WTC11 (cell line): ENCODE measurements at places on chromosomes 6 and 20. TPM values are rescaled to one million over a fixed set of nuclear protein-coding genes. Genes with fewer than 3 reads are reported as not detected.

DNA sequence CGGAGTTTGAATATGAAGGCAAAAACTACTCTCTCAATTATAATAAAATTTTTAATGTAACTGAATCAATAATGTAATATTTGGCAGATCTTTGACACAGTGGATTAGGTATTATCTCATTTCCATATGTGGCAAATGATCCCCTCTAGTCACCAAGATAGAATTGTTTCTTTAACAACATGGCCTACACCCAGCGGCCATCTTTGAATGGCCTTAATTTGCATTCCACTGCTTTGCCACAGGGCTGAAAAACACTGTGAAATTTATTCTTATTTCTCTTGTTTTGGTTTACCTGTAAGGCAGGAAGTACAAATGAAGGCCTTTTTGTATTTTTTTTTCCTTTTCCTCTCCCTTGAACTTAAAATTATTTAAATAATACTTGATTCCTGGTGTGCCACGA is 162.6 kb upstream of the SCGN start:
- H3K4me1 ChIP-seq, result peaks cover 16% of the 10 kb centered on the region
- no peaks in the 10 kb centered on the region for H3K36me3 ChIP-seq
- DNase-seq, result no peak
- H3K27me3 ChIP-seq, result no peaks in the 10 kb centered on the region
- H3K4me3 ChIP-seq, result no peak overlapping the region

DNA sequence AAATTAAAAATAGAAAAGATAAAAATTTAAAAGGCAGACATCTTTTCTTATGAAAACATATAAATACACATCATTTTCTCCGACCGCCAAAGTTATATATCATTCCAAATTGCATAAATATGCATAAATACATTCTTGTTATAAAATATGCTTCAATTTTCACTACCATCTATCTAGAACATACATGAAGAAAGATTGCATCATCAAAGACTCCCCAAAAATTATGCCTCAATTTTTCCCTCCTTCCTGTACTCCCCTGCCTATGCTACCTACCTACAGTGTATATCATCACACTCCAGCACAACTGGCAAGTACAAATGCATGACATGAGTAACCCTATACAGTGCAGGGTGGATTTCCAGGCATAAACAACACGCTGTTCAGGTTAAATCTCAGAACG is 49.9 kb upstream of the TENT5A start:
- no peaks in the 10 kb centered on the region for H3K27me3 ChIP-seq
- H3K4me3 ChIP-seq, result no peak overlapping the region
- H3K36me3 ChIP-seq, result no peaks in the 10 kb centered on the region
- peaks cover 14% of the 10 kb centered on the region for H3K4me1 ChIP-seq

- no peak for DNase-seq
- H3K4me3 ChIP-seq, result no peak overlapping the region
- peaks cover 2% of the 10 kb centered on the region; the same call in 1 of the 2 replicates for H3K4me1 ChIP-seq
- H3K27me3 ChIP-seq, result no peaks in the 10 kb centered on the region
Observed at GRCh38 chr6:110951986-110952794, 6.3 kb upstream of the GTF3C6 start.

DNA sequence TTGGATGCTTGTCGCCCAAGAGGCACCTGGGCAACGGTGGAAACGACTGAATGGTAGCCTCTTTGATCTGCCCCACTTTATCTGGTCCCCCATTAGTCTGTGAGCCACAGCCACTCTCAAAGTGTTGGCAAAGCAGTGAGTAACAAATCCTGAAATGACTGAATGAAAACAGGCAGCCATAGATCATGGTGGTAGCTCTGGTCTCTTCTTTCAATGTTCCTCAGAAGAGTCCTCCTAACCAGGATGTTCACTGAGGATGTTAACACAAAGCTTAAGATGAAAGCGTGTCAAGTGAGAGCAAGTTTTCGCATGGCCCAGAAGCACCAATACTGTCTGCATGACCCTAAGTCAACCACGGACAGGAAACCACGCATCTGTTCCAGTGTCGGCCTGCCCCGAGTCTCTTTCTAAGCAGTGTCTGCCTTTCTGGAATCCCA is 107.3 kb downstream of the IRF4 start:
- no peaks in the 10 kb centered on the region for H3K27me3 ChIP-seq
- no peak overlapping the region for H3K4me3 ChIP-seq
- H3K36me3 ChIP-seq, result peaks cover 34% of the 10 kb centered on the region
- H3K27ac ChIP-seq, result no peak overlapping the region
- DNase-seq, result no peak
- 0 out of 2 replicates have a peak, but pooled peaks cover 5% of the 10 kb centered on the region for H3K4me1 ChIP-seq

GRCh38 chr6:156821707-156822106 is 44.5 kb downstream of the ARID1B start:
- H3K27me3 ChIP-seq, result no peaks in the 10 kb centered on the region
- H3K4me1 ChIP-seq, result peaks cover 52% of the 10 kb centered on the region
- H3K4me3 ChIP-seq, result no peak overlapping the region
- H3K36me3 ChIP-seq, result no peaks in the 10 kb centered on the region
- no peak for DNase-seq

GRCh38 chr6:144797881-144798589 is 512.9 kb downstream of the UTRN start:
- H3K36me3 ChIP-seq, result peaks cover 45% of the 10 kb centered on the region
- H3K27ac ChIP-seq, result no peak overlapping the region
- no peak overlapping the region for H3K4me3 ChIP-seq
- H3K4me1 ChIP-seq, result no peaks in the 10 kb centered on the region
- no peaks in the 10 kb centered on the region for H3K27me3 ChIP-seq
- no peak for DNase-seq

GRCh38 chr6:13071550-13072345 is 256.6 kb downstream of the TBC1D7 start:
- no peak overlapping the region; the same call in 1 of the 2 replicates for H3K27ac ChIP-seq
- H3K4me3 ChIP-seq, result no peak overlapping the region
- H3K36me3 ChIP-seq, result no peaks in the 10 kb centered on the region
- no peaks in the 10 kb centered on the region for H3K27me3 ChIP-seq
- H3K4me1 ChIP-seq, result peaks cover 13% of the 10 kb centered on the region

The OGFR gene
- 32.5 to 43.3 TPM (median 33.8 TPM) in 3 replicates for total RNA-seq

DNA sequence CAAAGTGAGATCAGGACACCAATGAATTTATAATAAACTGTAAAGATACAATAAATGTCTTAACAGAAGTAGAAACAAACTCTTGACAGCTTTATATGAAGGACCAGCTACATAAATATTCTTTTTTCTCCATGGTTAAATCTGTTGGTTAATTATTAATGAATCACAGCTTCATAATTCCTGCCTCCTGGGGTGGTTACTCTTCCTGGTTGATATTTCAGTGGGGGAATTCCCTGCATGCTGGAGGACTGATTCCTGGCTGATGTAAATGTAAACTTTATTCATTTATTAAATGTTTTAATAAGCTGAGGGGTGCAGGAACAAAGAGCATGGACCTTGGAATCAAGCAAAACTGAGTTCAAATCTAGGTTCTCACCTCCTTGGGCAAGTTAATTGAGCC is 16.2 kb upstream of the RCAN2 start:
- no peak for DNase-seq
- H3K4me1 ChIP-seq, result no peaks in the 10 kb centered on the region
- no peaks in the 10 kb centered on the region for H3K36me3 ChIP-seq
- H3K4me3 ChIP-seq, result no peak overlapping the region
- no peaks in the 10 kb centered on the region for H3K27me3 ChIP-seq
- H3K27ac ChIP-seq, result no peak overlapping the region

The ERGIC3 gene
- 168 to 181 TPM (median 179 TPM) in 3 replicates for total RNA-seq

- no peak overlapping the region for H3K4me3 ChIP-seq
- DNase-seq, result no peak
- peaks cover 40% of the 10 kb centered on the region for H3K4me1 ChIP-seq
- H3K27me3 ChIP-seq, result peaks cover 4% of the 10 kb centered on the region
Observed at GRCh38 chr20:58135441-58136148, 92.9 kb downstream of the ANKRD60 start.

The MYLK2 gene
- 0.11 to 0.28 TPM in 2 of 3 replicates, not detected in the other for total RNA-seq

The ARMC2 gene
- 4.6 to 5.2 TPM (median 4.7 TPM) in 3 replicates for total RNA-seq

- H3K27me3 ChIP-seq, result no peaks in the 10 kb centered on the region
- no peaks in the 10 kb centered on the region for H3K36me3 ChIP-seq
- H3K4me3 ChIP-seq, result no peak overlapping the region
- no peak overlapping the region for H3K27ac ChIP-seq
Observed at GRCh38 chr6:124536842-124537191, 425.4 kb upstream of the RNF217 start.

DNA sequence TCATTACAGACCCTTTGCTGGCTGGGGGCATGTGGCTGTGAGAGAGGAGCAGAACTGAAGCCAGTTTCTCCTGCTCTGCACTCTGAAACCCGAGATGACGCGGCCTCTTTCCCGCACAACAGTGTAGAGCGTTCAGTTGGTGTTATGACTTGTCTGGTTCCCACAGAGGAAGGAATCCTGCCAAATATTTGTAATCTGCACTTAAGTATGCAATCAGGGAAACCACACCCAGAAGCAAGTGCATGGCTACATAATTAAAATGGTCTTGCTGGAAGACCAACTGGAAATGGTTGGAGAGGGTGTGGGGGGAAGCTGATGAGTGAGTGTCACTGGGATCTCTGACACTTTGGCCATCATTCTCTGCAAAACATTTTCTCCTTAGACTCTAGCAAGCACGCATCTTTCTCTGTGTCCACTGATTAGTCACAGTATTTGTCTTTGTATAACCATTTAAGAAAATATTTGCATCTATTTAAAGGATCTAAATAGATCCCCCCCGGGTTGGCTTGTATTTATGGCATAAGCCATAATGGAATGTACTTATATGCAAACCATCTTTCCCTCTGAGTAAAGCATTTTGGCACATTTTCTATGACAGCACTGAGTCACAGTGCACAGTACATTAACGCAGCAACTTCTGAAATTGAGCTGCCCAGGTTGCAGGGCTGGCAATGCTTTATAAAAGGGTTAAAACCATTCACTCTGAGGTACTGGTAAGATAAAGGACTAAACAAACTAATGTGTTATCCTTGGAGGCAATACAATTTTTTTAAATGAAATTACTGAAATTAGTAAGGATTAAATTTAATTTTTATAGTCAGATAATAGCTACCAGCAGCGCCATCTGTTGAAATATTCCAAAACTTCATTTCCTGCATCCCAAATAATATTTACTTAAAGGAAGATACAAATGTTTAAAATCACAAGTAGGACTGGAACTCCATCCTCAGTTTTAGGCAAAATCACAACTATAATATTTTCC is 76.7 kb downstream of the FOXC1 start:
- DNase-seq, result no peak
- no peaks in the 10 kb centered on the region for H3K36me3 ChIP-seq
- peaks cover 22% of the 10 kb centered on the region for H3K4me1 ChIP-seq
- H3K4me3 ChIP-seq, result no peak overlapping the region

- no peaks in the 10 kb centered on the region for H3K36me3 ChIP-seq
- H3K4me3 ChIP-seq, result no peak overlapping the region
- no peaks in the 10 kb centered on the region for H3K27me3 ChIP-seq
- no peaks in the 10 kb centered on the region for H3K4me1 ChIP-seq
- no peak for DNase-seq
- H3K27ac ChIP-seq, result no peak overlapping the region
Observed at GRCh38 chr6:78523622-78524021, 343.7 kb upstream of the IRAK1BP1 start.

The ADGRF4 gene
- not detected in 3 replicates for total RNA-seq

DNA sequence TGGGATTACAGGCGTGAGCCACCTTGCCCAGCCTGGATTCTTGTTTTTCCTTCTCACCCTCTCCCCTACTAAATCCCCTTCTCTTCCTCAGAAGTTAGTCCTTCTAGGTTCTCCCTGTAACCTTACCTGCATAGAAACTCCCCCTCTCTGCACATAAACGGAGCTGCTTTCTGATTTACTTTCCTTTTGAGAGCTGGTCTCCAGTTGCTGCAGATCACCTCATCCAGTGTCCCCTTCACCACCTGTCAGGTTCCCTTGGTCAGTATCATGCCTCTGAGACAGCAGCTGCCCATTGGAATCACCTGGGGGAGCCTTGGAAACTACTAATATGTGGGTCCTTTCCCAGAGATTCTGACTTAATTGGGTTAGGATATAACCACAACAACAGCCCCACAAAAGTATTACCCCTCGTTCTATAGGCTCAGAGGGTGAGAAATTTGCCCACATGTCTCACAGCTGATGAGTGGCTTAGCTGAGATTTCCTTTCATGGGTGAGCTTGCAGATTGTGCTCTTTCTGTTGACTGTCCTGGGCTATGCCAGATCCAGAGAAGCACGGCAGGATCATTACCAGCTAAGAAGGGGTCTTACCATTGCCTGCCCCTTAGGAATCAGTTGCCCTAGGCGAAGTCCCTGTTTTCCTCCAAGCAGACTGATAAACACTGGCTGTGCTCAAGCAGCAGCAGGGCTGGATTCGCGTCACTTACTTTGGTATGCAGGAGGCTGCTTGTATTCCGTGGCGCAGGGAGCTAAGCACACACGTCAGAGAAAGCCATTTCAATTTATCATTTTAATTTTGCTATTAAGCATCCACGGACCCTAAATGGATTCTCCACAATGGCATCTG is 51.3 kb downstream of the AKAP12 start:
- peak; percentile 18 for DNase-seq
- H3K27me3 ChIP-seq, result no peaks in the 10 kb centered on the region
- no peak overlapping the region for H3K4me3 ChIP-seq
- H3K36me3 ChIP-seq, result no peaks in the 10 kb centered on the region
- H3K27ac ChIP-seq, result peak overlapping the region; percentile 77
- H3K4me1 ChIP-seq, result peaks cover 59% of the 10 kb centered on the region

- DNase-seq, result no peak
- H3K27ac ChIP-seq, result peak overlapping the region; percentile 32; the same call in 1 of the 2 replicates
- H3K4me3 ChIP-seq, result no peak overlapping the region
- no peaks in the 10 kb centered on the region for H3K27me3 ChIP-seq
- H3K4me1 ChIP-seq, result peaks cover 15% of the 10 kb centered on the region
- peaks cover 58% of the 10 kb centered on the region for H3K36me3 ChIP-seq
Observed at GRCh38 chr6:33694401-33694931, 17.0 kb downstream of the UQCC2 start.

The HLA-DPA1 gene
- total RNA-seq, result 4.4 to 5.4 TPM (median 4.9 TPM) in 3 replicates

The DLK2 gene
- total RNA-seq, result 0.18 to 0.81 TPM (median 0.37 TPM) in 3 replicates

DNA sequence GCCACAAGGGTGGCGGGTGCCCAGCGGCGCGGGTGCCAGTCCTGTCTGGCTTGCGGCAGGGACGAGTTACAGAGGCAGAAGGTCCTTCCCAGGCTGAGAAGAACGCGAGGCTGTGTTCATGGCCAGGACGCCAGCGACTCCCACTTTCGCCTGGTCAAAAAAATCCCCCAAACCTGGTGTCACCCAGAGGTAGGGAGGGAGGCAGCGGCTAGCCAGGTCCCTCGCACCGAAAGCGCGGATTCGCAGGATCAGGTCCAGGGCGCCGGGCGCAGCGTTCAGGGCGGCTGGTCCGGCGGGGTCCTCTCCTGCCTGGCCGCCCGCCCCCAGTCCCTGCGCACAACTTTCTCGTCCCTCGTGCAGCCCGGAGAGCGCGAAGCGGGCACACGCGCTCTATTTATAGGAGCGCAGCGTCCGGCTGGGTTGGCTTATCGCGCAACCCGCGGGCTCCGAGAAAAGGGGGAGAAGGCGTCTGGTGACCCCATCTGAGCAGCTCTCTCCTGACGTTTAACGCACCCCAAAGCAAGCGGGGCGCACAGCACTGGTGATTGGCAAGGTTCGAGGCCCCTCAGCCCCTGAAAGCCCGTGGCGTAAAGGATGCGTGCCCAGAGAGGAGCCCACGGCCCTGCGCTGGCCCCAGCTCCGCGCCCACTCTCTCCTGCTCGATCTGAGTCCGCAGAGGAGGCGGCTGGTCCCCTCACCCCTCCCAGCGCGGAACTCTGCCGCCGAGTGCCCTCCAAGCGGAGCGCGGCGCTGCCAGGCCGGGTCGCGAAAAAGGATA is 519 bp downstream of the CBLN4 start:
- H3K27ac ChIP-seq, result no peak overlapping the region
- H3K36me3 ChIP-seq, result peaks cover 61% of the 10 kb centered on the region
- H3K4me1 ChIP-seq, result no peaks in the 10 kb centered on the region
- DNase-seq, result no peak
- peaks cover 14% of the 10 kb centered on the region for H3K27me3 ChIP-seq

GRCh38 chr6:103720393-103720792 is 1139.3 kb downstream of the HACE1 start:
- H3K27ac ChIP-seq, result no peak overlapping the region
- H3K4me1 ChIP-seq, result no peaks in the 10 kb centered on the region
- no peaks in the 10 kb centered on the region for H3K36me3 ChIP-seq
- DNase-seq, result no peak

The ERVFRD-1 gene
- total RNA-seq, result not detected in 3 replicates

The NKAPL gene
- 0.26 to 0.46 TPM (median 0.41 TPM) in 3 replicates for total RNA-seq
